NCI-H1105 (cell line): ENCODE measurements at places on chromosomes 5 and 9.

- DNase-seq, result no peak
Measured at GRCh38 chr9:96514108-96514799, 64.3 kb downstream of the HABP4 start.

DNA sequence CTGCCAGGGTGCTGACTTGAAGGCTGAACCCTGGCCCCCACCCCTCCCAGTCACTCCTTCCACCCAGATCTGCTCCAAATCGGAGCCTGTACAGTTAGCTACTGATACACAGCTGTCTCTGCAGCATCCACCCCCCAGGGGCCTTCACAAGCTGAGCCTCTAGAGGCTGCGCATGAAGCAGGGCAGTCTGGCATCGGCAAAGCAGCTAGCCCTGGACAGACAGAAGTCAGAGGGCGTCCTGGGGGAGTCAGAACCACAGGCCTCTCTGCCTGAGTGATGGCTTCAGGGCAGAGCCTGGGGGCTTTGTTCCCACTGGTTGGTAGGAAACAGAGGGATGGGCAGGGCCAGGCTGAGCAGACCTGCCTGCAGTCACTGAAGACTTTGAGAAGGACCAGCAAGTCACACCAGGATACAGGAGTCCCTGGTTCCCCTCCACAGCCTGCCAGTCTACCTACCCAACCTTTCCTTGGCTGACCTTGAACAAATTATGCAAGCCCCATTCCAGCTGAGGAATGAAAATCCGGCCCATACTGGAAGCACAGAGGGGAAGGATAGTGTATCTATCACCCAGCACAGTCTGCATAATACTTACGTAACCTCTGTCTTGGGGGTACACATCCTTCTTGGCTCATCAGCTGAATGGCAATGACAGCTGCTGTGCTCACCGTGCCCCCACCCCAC lies 8.8 kb downstream of the VDAC1 start:
- DNase-seq, result no peak

DNA sequence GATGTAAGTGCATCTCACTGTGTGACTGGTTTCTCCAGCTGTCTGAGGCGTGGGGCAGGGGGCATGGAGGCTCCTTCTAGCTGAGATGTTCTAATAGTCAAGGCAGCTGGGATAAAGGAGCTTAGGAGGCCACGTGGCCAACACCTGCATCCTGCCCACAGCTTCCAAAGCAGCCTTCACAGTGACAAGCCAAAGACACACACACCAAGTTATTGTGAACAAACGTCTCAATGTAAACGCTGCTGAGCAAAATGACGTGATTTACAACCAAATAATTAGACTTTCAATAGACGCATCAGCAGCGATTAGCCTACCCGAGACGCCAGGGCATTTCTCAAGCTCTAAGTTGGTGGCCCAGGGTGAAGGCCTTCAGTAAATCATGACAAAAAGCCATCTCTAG lies 23.2 kb upstream of the SLC25A51 start:
- DNase-seq, result no peak

DNA sequence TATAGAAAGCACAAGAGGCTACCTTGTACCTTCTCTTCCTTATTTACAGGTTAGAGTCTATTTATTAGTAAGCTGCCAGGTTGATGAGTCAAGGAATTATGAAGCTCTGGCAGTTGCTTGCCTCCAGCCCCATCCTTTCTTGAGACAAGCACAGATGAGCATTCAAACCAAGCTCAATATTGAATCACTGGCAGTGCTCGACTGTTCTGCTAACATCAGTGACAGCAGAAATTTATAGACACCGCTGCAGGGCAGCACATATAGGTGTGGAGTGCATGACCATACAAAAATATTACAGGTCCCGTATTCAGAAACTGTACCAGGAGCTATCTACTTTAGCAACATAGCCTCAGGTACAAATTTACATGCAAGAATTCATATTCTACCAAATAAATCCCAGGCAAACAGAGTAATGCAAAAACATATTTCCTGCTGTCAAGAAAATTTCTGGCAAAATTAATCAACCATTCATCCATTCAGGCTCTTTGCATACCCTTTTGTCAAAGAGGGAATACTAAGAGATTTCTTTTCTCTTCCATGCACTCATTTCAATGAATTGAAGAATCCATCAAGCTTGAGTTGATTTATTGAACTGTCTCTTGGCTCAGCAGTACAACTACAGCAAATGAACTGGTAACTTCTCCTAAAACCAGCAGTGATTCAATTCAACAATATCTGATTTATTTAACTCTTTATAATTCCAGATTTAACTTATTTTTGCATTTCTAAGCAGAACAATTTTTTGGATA lies 26.9 kb upstream of the PCA3 start:
- DNase-seq, result no peak

DNA sequence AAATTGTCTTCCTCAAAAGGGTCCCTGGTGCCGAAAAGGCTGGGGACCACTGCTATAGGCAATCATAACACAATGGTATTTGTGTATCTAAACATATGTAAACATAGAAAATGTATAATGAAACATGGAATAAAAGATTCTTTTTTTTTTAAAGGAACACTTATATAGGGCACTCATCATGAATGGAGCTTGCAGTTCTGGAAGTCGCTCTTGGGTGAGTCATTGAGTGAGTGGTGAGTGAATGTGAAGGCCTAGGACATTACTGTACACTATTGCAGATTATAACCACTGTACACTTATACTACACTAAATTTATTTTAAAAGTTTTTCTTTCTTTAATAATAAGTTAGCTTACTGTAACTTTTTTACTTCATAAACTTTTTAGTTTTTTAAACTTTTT lies 176.4 kb downstream of the ARRDC3 start:
- DNase-seq, result no peak

DNA sequence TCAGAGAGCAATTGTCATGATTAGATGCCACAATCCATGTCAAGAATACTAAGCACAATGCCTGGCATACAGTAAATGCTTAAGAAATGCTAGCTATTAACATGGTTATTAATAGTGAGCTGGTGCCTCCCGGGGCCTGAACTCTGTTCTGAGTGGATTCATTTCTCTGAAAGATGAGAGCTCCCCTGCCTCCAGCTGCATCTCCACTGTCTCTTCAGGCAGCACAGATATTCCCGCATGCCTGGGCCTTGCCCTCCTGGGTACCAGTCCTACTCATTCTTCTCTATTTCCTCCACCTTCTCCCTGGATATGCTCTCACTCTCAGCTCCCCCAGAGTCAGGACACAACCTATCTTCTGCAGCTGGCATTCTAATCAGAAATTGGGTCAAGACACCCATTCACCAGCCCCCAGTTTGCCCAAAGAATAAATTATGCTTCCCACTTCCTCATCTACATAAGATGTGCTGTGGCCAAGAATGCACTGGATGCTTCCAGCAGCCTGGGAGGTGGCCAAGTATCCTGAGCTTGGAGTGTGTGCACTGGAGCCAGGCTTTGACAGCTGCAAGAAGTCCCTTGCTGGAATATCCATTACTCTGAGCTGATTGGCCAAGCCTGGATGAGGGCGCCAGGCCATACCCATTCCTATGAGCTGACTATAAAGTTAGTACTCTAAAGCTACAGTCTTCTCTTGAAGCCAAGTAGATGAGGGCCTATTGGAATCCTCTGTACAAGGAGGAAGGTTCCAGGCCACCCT lies 669.0 kb downstream of the ACTL7B start:
- DNase-seq, result no peak

- DNase-seq, result no peak
Measured at GRCh38 chr9:104075801-104076753, 18.0 kb upstream of the SMC2 start.

DNA sequence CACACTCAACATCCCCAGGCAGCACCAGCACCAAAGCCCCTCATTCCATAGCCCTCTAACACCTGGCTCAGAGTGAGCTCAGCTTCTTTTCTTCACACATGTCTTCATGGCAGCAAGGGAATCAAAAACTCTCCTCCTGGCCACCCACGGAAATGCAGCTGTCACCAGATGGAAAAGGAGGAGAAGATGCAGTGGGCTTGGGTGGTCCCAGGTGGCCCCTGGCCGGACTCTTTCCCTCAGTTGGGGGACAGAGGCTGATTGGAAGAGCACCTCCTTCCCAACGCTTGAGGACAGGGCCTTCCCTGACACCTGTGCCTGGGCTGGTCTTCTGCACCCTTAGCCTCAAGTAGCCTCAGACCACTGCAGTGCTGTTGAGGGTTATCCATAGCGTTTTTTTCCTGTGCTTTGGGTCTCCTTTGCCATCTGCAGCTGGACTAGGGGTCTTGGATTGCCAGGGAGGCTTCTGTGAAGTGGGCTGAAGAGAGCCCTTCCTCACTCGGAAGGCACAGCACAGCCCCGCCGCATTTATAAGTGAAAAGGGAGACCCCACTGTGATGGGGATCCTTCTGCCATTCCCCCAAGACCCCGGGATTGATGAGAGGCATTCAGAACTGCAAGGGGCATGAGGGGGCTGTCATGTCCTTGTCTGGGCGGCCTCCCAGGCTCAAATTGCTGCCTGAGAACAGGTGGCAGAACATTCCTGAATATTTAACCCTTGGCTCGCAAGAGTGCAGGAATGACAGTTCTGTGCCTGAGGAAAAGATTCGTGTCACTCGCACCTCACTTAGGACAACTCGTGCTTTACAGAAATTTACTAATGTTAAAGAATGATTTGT lies 200.0 kb downstream of the AUH start:
- no peak for DNase-seq
